ENCODE measurements at places on chromosomes 11 and 22. TPM values are rescaled to one million over a fixed set of nuclear protein-coding genes. Genes with fewer than 3 reads are reported as not detected.
A peak's percentile ranks its signal among the peaks of the same experiment; 100 is the strongest.

DNA sequence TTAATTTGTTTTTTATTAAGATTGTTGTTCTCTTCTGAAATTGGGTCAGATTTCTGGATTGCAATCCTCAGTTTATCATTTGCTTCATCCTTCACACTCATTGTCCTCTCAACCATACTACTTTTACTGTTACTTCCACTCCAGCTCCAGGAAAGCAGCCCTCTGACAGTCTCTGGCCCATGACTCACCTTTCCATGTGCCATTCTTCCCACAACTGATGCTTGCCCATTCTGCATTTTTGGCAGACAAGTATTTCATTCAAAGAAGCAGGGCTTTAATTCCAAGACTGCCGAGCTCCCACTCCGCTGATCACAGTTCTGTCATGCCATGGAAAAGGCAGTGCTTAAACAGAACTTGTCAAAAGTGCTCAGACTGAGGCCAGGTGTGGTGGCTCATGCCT lies 139.2 kb downstream of the WNT11 start:
- DNase-seq: no peak

- no peak for DNase-seq
Measured at GRCh38 chr22:49938565-49939136, 20.2 kb downstream of the CRELD2 start.

- DNase-seq: no peak
Measured at GRCh38 chr22:29772170-29772641, 5.0 kb downstream of the UQCR10 start.

DNA sequence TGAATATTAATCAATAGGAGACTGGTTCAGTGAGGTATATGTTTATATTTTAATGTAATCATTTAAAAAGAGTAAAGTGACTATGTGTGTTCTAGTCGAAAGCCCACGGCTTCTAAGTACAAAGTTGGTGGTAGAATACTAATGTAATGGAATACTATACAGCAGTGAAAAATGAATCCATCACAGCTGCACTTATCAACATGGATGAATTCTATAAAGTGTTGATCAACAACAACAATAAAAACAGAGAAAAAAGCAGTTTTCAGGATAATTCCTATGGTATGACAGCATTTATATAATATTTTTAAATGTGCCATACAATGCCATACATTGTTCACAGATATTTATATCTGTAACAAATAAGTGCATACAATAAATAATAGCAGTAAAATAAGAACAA lies 114.1 kb downstream of the SEZ6L start:
- DNase-seq: no peak

DNA sequence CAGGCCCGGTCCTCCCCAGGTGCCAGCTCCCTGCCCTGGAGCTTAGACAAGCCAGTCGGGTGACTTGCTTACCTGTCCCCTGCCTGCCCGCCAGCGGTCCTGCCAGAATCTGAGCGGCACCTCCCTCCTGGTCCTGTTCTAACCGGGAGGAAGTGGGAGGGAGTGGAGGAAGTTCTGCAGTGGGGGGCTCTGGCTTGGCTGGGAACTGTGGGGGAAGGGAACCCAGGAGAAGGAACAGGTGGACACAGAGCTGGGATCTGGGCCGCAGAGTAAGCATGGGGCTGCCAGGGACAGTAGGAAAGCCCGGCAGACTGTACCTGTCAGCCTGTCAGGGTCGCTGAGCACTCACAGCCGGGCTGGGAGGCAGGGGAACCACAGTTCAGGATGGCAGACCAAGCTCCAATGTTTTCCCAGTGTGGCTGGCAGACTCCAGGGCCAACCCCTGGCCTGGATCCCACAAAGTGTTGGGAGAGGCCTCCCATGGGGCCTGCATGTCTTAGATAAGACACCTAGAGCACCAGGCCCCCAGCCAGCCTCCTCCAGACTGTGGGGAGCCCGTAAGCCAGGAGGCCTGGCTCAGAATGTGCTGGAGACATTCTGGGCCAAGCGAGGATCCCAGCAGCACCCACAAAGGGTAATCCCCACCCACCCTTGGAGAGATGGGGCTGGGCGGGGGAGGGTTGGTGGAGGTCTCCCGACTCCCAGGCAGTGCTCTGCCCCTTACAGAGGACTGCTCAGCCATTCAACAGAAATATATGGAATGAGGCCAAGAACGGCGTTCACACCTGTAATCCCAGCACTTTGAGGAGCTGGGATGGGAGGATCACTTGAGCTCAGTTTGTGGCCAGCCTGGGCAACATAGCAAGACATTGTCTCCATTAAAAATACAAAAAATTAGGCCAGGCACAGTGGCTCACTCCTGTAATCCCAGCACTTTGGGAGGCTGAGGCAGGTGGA lies 2.3 kb downstream of the CYB5R3 start:
- DNase-seq: peak; percentile 55

DNA sequence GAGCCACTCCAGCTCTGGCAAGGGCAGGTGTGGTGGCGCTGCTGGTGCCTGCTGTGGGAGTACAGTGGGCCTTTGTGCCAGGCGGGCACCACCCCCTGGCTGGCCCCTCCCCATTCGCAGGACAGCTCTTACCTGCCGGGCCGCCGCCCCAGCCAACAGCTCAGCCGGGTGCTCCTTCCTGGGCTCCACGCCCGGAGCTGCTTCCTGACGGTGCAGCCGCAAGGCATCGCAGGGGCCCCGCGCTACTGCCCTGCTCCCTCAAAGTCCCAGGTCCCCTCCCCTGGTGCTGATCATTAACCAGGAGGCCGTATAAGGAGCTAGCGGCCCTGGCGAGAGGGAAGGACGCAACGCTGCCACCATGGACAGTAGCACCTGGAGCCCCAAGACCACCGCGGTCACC lies at the start of gene SLC5A1:
TSS of gene SLC5A1 (plus strand) at position 338 of the 400 bp plus-strand sequence. CDS start at position 359, 21 bp downstream.
- DNase-seq: no peak

DNA sequence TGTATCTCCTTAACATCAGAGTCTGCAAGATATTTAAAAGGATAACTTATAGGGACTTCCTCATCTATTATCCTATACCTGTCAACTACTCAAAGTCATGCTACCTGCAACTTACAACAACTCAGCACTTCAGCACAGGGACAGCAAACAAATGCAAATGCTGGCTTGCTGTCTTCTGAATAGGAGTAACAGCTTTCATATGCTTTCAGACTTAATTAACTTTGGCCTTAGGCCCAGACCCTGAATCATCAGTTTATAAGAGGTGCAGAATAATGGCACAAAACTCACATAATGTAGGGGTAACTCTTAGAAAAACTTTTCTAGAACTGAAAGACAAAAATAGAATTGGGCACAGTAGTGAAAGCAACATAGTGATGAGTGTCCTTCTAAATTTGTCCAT lies 953.4 kb downstream of the DLG2 start:
- no peak for DNase-seq

DNA sequence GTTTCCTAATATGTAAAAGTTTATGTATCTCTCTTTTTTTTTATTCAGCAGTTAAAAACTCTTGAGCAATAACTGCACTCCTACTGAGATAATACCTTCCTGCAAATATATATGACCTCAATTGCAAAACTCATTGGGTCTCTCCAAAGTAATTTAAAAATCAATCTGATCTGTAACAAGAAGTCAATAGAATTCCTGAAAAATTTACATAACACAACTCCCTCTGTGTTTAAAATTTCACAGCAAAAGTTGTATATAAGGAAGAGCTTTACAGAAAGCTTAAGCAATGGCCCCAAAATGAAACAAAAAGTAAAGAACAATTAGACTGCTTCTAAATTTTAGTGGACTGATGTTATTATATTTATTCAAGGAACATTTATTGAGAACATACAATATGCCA lies 313.4 kb downstream of the DLG2 start:
- no peak for DNase-seq

GRCh38 chr11:3166268-3167142 lies 1.4 kb upstream of the OSBPL5 start:
- no peak for DNase-seq

DNA sequence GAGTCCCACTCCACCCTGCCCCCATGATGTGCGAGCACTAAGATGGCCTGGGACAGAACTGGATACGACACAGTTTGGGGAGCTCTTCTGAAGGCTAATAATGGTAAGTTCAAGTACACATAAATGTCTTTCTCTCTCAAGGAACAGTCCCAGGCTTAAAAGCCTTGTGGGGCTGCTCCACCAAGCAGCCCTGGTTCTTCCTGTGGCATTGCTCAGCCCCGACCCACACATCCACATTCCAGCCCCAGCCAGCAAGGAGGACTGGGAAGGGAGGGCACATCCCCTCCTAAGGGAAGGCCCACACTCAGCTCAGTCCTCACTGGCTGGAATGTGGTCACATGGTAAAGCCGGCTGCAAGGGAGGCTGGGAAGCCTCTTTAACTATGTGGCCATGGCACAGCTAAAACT lies 13.3 kb upstream of the MB start:
- peak; percentile 39 for DNase-seq

GRCh38 chr11:69450857-69451220 lies 30.6 kb upstream of the LINC01488 start:
- DNase-seq: no peak

- DNase-seq: no peak
Measured at GRCh38 chr11:1908618-1909017, 10.9 kb upstream of the TNNT3 start.

DNA sequence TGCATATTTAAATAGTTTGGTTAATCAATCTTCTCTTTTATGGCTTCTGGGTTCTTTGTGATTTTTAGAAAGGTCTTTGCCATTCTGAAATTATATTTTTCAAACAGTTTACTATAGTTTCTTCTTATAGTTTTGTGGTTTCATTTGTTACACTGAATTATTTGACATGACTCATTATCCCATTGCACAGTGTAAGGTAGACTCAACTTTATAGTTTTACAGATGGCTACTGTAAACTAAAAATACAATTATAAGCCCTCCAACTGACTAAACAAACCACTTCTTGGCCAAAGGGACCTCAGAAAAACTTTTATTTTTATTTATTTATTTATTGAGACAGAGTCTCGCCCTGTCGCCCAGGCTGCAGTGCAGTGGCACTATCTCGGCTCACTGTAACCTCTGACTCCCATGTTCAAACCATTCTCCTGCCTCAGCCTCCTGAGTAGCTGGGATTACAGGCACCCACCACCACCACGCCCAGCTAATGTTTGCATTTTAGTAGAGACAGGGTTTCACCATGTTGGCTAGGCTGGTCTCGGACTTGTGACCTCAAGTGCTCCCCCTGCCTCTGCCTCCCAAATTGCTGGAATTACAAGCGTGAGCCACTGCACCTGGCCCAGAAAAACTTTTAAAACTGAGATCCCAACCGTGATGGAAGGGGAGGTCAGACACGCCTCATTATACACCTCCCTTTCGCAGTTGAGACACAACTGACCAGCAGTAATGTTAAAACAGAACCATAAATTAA lies 14.1 kb upstream of the RAC2 start:
- no peak for DNase-seq

The NXPE2 gene
- not detected for total RNA-seq

The OR51B6 gene
- total RNA-seq: not detected

The IFITM10 gene
- total RNA-seq: not detected

The OR52A1 gene
- total RNA-seq: not detected

The RELA gene
- 6.7 TPM for total RNA-seq

The TRIM66 gene
- 18.2 TPM for total RNA-seq

The TREH gene
- total RNA-seq: not detected

The MRPL40 gene
- 12.7 TPM for total RNA-seq

The PELI3 gene
- 13.8 TPM for total RNA-seq

All from uterus (tissue), 4 donors.